ENCODE measurements at places on chromosomes 6 and 20.

DNA sequence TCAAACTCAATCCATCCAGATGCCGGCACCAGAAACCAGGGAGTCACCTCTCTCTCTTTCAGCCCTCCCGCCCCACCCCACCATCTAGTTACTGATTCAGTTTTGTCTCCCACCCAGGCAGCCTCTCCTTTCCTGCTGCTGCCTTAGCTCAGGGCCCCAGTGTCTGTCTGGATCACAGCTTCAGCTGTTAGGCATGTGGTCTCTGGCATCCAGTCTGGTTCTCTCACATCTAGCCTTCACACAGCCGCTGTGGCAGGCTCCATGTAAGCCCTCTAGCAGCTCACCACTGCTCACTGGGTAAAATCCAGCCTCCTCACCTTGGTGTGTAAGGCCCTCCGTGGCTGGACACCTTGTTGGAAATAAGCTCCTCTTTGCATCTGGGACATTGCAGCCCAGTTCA lies 21.3 kb downstream of the AARS2 start:
- DNase-seq: no peak

GRCh38 chr20:1187605-1188171 lies 2.9 kb upstream of the TMEM74B start:
- DNase-seq: no peak

DNA sequence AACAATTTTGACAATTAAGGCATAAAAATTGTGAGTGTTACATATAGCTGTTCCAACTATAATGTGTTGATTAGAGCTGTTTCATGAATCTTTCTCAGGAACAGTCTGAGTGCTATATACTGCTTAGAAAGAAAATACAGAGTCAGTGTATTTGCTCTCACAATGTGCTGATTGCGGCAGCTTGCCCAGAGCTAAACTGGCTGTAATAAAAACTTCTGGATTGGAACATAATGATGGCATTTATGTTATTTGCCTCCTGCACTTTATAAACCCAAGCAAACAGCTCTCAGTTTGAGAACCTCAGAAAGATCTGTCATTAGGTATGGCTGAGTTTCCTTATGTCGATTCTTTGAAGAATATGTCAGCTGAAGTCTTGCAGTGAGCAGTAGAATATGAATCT lies 29.5 kb downstream of the FLRT3 start:
- DNase-seq: no peak

DNA sequence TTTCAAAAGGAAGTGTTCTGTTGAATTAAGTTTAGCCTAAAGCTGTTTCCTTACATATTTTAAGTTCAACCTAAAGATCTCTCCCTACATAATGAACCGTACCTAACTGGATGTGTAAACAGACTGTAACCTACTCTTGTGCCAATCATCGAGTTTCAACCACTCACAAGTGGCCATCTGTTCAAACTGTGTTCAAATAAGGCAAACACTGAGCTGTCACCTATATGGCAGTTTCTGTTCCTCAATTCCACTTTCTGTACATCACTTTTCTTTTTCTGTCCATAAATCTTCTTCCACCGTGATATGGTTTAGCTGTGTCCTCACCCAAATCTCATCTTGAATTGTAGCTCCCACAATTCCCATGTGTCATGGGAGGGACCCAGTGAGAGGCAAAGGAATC lies 428.6 kb downstream of the HACE1 start:
- DNase-seq: no peak

DNA sequence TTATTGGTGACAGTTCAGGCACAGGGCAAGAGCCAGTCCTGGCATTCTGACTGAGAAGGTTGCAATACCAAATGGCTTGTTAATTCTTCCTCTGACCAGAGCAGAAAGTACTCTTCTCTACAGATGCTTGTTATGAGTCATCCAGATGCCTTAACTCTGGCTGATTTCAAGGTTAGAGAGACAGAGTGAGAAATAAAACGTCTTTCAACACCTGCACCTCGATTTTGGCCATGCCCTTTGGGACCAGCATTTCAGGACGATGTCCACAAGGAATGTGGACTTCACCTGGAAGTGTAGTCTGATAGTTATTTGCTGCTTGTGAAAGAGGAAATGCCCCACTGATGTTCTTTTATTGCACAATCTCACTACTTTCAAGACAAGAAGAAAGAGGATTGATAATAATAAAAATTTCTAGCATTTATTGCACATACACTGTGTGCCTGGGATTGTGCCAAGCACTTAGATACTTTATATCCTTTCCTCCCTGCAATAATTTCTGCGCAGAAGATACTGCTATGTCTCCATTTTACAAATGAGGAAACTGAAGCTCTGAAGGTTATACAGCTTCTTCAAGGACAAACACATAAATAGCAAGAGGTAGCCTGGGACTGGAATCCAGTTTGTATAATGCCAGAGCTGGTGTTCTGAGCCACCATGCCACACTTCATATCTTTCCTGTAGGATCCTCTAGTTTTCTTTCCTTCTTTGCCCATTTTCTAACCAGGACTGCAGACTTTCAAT lies 33.5 kb upstream of the MCM3 start:
- no peak for DNase-seq

GRCh38 chr6:149580880-149581279 lies 14.7 kb downstream of the GINM1 start:
- no peak for DNase-seq

DNA sequence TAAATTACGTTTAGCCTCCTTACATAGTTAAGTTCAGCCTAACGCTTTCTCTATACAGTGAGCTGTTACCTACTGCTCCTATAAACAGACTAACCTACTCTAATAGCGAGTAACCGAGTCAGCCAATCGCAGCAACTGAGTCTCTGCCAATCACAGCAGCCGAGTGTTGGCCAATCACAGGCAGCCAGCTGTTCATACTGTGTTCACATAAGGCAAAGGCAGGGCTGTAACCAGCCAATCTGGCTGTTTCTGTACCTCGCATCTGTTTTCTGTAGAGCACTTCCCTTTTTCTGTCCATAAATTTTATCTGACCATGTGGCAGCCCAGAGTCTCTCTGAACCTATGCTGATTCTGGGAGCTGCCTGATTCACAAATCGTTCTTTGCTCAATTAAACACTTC lies 263.9 kb upstream of the JARID2 start:
- DNase-seq: no peak

GRCh38 chr6:13870214-13870830 lies 54.4 kb upstream of the RNF182 start:
- no peak for DNase-seq

Data from stimulated activated naive CD8-positive, alpha-beta T cell treated with anti-CD3 and anti-CD28 coated beads, Interleukin-15, amount 100 ng/mL, for 72 hours (primary cell).